Fibroblast of skin of scalp (primary cell): ENCODE measurements at places on chromosomes 13 and 19.

DNA sequence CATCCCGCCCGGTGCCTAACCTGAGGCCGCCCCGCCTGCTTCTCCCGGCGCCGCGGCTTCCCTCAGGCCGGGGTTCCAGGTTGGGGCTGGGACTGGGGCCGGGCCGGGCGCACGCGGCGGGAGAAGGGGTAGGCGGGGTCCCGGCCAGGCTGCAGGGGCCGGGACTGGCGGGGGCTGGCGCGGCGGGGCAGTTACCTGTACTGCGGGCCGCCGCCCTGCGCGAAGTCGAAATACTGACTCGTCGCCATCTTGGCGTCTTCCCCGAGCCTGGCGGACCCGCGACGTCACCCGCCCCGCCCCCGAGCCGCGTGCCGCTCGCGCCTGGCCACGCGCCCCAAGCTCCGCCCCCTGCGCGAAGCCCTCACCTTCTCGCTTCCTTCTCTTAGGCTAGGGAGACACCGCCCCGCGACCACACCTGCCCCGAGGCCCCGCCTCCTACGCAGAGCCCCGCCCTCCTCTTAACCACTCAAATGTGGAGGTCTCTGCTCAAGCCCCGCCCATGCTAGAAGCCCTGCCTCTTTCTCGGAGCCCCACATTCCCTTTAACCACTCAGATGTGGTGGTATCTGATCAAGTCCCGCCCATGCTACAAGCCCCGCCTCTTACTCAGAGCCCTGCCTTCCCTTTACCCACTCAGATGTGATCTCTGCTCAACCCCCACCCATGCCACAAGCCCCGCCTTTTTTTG, at the start of gene ZFR2:
Gene ZFR2 (minus strand): TSS at position 269 of the 687 bp plus-strand sequence. CDS start 21 bp downstream, at position 248.
- no peak for DNase-seq

GRCh38 chr19:35031072-35031881, 1.0 kb downstream of the SCN1B start:
- peak; percentile 31 for DNase-seq

GRCh38 chr19:5586300-5587070, 18.7 kb upstream of the TINCR start:
- DNase-seq = no peak

DNA sequence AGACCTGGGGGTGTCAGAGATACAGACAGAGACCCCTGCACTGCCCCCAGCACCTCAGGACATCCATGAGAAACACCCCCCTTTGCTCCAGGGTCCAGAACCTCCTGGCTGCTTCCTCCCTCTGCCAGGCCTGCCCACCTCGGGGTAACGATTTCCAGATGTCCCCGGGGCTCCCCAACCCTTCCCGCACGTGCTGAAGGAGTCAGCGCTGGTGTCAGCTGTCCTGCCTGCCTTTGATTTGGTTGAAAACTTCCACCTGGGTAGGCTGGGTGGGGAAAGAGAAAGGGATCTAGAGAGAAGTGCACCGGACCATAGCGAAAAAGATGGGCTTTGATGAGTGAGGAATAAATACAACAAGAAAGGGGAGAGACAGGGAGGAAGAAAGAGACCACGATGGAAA, 1.5 kb upstream of the CGB7 start:
- no peak for DNase-seq

DNA sequence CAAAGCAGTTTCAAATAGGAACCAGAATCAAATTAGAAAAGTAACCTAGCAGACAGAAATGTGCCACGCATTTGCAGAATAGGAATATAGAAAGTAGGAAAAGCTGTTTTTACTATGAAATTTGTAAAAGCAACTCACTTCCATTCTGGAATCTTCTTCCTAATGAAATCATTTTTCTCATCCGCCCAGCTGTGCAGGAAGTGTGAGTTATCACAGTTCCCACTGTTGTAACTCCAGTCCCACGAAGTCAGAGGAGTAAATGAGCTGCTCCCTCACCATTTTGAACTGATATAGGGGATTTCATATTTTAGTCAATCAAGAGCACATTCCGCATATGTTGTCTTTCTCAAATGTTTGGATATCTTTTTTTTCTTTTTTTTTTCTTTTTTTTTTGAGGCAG, 230.8 kb downstream of the TBC1D4 start:
- peak; percentile 30 for DNase-seq

GRCh38 chr13:30585748-30586262, 31.9 kb upstream of the USPL1 start:
- peak; percentile 34 for DNase-seq
